ENCODE measurements at places on chromosomes 3 and 15.

DNA sequence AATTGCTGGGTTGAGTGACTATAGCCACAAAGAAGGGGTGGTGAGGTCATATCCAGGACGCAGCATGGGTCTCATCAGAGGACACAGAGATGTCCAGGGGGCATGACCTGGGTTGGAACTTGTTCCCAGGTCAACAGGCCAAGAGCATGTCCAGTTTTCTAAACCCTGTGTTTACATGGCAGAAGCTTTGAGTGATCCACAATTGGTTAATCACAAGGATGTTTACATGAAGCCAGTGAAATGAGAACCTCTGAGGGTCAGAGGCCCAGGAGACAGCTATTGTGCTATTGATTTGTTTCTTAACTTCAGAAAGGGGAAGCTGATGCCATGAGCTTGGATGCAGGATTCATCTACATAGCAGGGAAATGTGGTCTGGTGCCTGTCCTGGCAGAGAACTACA is 42.2 kb upstream of the TOPBP1 start:
- no peak for DNase-seq

DNA sequence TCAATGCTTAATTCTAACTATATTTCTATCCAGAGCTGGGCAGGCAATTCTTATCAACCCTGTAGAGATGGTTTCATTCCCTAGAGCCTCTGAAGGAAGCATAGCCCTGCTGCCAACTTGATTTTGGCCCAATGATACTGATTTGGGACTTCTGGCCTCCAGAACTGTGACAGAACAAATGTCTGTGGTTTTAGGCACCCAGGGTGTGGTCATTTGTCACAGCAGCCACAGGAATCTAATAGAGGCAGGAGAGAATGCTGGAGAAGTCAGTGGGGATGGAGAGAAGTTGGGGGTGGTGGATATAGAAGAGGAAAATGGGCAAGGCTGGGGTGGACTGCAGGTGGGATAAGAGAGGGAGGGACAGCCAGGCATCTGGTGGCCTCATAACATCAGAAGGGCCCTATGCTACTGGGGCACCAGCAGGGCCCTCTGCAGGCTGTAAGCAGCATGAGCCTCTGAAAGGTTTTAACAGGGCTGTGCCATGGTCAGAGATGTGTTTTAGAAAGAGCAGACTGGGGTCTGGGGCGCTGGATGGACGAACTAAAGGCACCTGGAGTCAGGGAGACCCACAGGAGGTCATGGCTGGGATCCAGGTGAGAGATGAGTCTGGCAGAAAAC is 19.8 kb downstream of the MRPS11 start:
- no peak for DNase-seq

GRCh38 chr15:63093486-63094205 is 28.0 kb upstream of the LACTB start:
- DNase-seq = peak; percentile 60

DNA sequence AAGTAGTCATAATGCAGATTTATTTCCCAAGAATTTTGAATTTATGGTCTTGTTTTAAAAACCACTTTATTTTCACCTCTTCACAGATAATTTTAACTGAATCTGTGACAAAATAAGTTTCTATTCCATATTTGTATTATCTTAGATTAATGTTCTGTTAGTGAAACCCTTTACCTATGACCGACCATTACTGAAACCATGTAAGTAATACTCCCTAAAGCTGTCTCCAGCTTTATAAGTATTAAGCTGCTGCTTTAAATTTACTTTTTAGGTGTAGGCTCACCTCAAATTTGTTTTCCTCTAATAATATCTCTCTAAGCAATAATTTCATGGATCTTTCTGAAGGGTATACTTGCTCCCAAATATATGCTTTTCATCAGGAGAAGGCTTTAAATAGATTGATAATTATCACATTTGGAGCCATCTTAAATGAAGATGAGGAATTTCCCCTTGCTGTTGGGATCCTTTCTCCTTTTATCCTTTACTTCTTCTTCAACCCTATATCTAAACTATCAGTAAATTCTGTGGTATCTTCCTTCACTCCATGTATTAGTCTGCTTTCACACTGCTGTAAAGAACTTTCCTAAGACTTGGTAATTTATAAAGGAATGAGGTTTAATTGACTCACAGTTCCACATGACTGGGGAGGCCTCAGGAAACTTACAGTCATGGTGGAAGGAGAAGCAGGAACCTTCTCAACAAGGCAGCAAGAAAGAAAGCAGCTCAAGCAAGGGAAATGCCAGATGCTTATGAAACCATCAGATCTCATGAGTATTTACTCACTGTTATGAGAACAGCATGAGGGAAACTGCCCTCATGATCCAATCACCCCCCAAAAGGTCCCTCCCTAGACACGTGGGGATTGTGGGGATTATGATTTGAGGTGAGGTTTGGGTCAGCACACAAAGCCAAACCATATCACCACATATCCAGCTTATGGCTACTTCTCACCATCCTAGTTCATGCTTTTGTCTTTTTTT is 92.3 kb upstream of the P2RY1 start:
- no peak for DNase-seq

- DNase-seq = no peak
These were observed 9.1 kb downstream of the PLA2G4F start for GRCh38 chr15:42147431-42147735.

GRCh38 chr15:92682741-92683510 is 27.4 kb upstream of the FAM174B start:
- DNase-seq = no peak

DNA sequence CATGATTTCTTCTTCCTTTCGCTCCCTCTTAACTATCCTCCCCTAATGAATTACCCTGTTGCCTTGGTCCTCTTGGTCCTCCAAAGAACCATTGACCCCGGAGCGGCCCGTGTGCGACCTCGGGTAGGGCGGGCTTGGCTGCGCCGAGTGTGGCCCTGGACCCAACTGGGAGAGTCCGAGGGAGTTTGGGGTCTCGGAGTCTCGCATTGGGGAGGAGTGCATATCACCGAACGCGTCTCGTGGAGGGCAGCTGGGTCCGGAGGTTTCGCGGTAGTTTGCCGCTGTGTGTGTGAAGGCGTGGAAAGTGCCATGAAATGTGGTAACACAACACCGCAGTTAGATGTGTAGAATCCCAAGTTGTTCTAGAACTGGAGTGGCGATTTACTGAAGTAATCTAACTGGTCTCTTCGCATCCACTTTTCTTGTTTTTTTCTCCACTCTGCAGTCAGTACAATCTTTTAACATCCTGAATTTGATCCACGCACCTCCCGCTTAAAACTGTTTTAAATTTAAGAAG is 363 bp downstream of the GTF2E1 start:
- DNase-seq = peak; percentile 32

GRCh38 chr3:154078672-154079071 is 42.5 kb upstream of the ARHGEF26 start:
- no peak for DNase-seq

GRCh38 chr15:52463638-52464037 is 65.0 kb downstream of the MYO5A start:
- no peak for DNase-seq

GRCh38 chr3:16514755-16515353 is 1.4 kb upstream of the RFTN1 start:
- no peak for DNase-seq

DNA sequence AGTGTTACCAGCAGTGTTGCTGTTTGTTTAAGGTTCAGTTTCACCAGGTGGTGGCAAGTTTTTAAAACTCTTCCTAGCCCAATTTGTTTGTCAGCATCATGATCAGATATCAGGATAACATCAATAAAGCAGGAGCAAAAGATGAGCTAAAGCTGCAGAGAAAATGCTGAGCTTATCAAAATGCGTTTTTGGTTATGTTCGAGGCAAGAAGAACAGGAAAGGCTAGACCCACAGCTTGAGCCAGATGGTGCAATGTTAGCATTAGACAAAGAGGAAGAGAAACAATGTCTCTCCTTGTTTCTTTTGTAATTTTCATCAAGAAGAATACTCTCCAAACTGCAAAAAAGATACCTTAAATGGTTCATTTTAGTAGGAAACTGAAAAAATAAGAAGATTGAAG is 66.2 kb downstream of the THRB start:
- DNase-seq = no peak

- no peak for DNase-seq
These were observed 218.3 kb upstream of the SOX2 start for GRCh38 chr3:181493423-181493822.

- no peak for DNase-seq
These were observed 477.1 kb downstream of the MAGI1 start for GRCh38 chr3:65561617-65562016.

DNA sequence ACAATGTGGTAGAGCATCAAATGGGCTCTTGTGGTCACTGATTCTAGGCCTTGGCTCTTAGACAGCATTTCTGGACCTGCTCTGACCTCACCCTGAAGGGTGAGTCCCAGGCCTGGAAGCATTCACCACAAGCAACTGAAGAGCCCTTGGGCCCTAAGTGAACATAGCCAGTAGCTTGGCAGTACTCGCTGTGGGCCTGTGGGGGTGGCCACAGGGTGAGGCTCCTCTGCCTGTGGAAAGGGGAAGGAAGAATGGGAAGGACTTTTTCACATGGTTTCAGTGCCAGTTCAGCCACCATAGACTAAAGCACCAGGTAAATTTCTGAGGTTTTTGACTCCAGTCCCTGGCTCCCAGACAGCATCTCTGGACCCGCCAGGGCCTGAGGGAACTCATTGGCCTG is 5.1 kb upstream of the ZSCAN2 start:
- DNase-seq = no peak

DNA sequence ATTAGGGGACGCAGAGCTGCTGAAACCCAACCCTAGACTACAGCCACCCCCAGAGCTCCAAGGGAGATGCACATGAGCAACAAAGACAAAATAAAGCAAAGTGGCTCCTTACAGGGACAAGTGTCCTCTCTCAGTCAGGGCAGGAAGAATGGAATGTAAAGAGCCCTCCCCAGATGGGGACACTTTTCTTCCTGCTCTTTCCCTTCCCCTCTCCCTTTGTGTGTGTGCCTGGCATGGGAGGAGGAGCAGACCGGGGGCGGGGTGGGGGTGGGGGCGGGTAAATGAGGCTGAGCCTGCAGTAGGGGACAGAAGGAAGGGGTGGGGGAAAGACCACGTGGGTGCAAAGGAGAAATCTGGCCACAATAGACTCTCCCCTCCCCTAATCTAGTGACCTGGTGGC is 37.4 kb downstream of the ACAA1 start:
- no peak for DNase-seq

GRCh38 chr15:53837263-53837662 is 77.8 kb upstream of the WDR72 start:
- DNase-seq = peak; percentile 82

DNA sequence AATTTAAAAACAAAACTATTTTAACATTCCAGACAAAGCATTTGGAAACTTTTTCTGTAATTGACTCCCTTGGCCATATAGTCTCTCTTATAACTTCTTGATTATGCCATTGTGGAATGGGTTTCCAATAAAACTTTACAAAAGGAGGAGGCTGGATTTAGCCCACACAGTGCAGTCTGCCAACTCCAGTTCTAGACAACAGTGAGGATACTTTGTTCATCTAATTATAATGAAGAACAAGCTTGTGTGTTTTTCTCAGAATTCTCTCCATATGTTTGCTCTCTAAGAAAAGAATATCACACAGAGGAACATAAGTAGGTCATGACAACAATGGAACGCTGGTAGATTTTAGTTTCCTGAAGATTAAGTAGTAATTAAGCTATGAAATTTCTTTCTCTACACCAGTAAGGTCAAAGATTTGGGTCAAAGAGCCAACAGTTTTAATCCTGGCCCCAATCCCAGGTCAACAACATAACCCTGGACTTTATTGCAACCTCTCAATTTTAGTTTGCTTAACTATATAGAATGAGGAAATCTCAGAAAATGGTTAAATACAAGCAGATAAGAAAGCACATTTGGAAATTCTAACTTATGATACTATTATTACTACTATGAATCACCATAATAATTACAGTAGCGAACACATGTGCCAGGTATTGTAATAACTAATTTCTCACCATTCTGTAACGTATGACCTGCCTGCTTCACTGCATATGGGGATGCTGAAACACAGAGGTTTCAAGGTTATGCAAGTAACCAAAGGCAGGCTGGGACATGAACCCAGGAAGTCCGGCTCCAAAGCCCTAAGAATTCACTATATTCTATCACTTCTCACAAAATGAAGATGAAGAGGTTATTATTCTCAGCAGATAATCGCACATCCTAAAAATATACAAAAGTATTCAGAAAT is 65.7 kb downstream of the TJP1 start:
- no peak for DNase-seq

DNA sequence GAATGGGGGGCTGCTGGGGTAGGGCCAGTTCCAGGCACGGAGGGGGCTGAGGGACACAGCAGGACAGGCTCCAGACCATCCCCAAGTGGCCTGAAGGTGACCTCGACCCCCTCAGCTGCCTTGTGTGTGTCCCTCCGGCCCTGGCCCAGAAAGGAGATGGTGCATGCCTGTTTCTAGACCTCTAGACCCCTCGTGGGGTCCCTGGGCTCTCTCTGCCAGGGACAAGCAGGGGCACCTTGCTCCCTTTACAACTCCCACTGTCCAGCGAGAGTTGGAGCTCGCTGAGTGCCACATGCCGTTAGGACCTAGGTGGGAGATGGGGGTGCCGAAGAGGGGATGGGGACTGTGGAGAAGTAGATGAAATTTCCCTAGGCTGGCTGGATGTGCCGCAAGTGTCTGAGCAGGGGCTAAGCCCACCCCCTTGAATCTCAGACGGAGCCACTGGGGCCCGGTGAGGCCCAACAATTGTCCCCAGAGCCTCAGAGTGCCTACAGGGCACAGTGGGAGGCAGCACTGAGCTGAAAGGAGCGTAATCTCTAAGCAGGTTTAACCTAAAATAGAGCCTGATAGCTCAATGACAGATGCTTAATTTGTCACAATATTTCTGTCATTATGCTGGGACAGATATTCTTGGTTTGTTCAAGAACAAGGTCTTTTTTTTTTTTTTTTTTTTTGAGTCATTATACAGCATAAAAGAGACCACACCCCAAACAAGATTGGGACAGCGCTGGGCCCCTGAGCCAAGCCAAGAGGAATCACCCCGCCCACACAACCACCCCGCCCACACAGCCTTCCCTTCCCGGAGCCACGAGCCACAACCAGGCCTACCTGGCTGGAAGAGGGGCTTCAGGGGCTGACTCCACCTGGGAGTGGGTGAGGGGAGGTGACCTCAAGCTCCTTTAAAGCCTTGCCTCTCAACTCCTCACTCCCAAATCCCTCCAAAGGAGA is 23.6 kb upstream of the KLF13 start:
- no peak for DNase-seq

GRCh38 chr3:59734061-59734460 is 684.2 kb upstream of the CFAP20DC start:
- no peak for DNase-seq

DNA sequence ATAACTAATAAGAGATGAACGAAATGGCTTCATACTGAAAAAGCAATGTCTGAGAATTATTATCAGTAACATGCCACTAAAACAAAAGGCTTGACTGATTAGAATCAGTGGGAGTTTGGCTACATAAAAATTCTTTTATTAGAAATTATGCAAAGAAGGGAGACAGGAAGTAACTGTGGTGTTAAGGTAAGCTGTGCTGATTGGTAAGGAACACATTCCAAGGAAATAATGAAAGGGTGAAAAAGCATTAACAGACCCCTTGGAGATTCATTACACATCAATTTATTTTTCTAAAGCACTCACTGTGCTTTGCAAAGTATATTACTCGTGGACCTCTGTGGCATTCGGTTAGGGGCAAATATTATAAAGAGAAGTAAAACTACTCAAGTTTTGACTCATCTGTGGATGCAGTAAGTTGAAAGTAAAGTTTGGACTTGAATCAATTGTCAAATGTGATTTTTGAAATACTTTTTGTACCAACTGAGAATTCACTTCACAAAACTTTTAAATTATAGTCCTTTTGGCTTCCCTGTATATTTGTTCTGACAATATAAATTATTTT is 176.1 kb upstream of the ZPLD1 start:
- DNase-seq = no peak

GRCh38 chr3:24123596-24123995 is 178.5 kb downstream of the NR1D2 start:
- no peak for DNase-seq

All from SHP77 (cell line).